ENCODE measurements at places on chromosomes 7 and 10.
A peak's percentile ranks its signal among the peaks of the same experiment; 100 is the strongest.

GRCh38 chr10:79322616-79323543, 24.4 kb upstream of the PPIF start:
- DNase-seq = peak; percentile 94

- DNase-seq = peak; percentile 100
These were observed 61.4 kb upstream of the STEAP1B start for GRCh38 chr7:22561321-22561811.

GRCh38 chr7:22801912-22802311, 20.7 kb downstream of the TOMM7 start:
- no peak for DNase-seq

DNA sequence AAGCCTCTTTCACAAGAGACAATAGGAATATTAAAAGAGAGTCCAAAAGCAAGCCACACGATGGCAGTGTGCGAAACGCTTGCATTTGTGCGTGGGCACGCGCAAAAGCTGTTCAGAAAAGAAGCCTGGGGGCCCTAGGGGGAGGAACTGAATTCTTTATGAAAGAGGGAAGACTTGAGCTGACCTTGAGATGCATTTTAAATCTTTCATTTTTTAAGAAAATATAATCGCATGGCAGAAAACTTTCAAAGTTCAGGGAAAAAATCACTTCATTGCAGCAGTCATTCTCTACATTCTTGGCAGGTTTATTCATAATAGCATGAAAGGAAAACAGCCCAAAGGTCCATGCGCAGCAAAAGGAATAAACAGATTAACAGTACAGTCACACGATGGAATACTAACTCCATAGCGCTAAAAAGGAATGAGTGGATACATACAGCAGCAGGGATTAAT, 206.5 kb upstream of the PRKCQ start:
- DNase-seq = peak; percentile 51

GRCh38 chr7:149409895-149410294, 51.0 kb downstream of the ZNF777 start:
- no peak for DNase-seq

DNA sequence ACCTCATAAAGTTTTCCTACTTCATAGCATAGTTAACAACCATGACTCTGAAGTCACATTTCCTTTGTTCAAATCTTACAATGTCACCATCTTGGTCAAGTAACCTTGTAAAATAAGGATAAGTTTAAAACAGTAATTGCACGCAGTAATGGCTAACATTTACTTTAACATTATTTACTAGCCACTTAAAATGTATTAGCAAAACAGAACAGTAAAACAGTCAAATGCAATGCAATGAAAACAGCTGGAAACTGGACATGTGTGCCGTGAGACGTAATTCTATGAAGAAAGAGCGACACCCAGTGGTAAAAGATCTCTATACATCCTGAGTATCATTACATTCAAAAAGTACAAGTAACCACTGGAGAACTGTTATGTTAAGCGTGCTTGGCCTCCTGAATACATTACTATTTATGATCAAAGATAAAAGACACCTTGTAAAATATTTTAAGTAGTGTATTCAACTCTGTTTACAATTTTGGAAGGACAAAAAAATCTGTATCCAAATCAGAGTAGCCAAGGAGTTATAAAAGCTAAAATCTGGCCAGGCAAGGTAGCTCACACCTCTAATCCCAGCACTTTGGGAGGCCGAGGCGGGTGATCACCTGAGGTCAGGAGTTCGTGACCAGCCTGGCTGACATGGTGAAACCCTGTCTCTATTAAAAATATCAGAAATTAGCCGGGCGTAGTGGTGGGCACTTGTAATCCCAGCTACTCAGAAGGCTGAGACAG, 27.2 kb downstream of the ATE1 start:
- DNase-seq = peak; percentile 67

DNA sequence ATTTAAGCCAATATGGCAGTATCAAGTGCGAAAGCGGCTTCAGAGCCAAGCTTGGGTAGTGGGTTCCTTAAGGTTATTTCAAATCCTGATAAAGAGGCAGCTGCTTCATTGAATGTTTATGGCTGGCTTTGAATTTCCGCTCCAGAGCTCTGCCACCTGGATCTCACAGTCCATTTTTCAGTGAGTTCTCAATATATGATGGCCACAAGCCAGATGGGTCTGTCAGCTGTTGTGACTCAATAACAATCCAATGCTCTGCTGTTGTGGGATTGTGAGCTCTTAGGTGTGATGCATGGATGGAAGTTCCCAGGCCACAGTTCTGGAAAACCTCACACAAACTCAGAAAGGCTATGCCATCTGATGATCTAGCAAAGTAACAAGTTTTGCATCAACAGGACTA, 743.8 kb upstream of the LRRN3 start:
- no peak for DNase-seq

- no peak for DNase-seq
These were observed 203.6 kb downstream of the MACC1 start for GRCh38 chr7:20013536-20013935.

DNA sequence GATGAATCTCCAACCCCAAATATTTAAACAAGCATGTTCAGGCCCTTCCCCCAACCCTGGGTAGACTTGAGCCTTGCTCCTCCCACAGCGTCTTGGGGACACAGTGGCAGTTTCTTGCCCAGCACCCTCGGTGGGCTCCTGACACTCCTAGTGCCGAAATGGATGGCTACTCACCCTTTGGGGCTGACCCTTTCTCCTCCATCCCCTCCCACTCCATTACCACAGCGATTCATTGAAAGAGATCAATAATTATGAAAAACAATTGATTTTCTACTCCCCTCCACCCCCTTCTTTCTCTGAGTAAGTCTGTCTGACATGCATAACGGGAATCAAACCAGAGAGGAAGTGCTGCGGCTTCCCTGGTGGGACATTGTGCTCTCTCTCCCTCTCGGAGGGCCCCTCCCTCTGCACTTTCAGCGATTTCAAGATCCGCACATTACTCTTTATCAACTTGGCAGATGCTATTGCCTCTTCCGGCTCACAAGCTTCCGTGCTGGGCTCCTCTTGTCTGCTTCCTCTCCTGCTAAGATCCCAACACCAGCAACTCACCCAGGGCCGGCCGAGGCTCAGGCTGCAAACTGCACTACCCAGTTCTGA, 79.0 kb upstream of the PLXNA4 start:
- DNase-seq = peak; percentile 78

DNA sequence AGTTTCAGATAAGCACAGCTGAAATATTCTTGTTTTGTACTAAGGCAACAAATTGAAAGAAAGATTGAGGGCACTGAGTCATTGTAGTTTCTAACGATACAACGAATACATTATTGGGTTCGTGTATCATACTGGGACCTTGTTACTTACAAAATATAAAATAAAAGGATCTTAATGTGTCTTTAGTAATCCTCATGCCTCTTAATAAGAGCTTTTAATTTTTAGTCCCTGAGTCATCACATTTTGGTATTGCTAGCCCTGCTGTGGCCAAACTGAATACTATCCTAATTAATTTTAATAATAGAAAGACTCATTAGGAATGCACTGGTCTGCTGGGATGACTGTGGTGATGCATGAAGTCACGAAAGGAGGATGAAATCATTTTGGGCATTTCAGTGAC, 309.7 kb downstream of the EXOC4 start:
- DNase-seq = peak; percentile 77

DNA sequence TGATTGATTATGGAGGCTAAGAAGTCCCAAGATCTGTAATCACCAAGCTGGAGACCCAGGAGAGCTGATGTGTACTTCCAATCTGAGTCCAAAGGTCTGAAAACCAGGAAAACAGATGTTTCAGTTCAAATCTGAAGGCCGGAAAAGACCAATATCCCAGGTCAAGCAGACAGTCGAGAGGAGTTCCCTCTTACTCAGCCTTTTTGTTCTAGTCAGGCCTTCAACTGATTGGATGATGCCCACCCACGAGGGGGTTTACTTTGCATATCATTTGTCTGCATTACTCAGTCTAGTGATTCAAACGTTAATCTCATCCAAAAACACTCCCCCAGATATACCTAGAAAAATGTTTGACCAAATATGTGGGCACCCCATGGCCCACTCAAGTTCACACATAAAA, 7.4 kb upstream of the ARID5B start:
- no peak for DNase-seq

DNA sequence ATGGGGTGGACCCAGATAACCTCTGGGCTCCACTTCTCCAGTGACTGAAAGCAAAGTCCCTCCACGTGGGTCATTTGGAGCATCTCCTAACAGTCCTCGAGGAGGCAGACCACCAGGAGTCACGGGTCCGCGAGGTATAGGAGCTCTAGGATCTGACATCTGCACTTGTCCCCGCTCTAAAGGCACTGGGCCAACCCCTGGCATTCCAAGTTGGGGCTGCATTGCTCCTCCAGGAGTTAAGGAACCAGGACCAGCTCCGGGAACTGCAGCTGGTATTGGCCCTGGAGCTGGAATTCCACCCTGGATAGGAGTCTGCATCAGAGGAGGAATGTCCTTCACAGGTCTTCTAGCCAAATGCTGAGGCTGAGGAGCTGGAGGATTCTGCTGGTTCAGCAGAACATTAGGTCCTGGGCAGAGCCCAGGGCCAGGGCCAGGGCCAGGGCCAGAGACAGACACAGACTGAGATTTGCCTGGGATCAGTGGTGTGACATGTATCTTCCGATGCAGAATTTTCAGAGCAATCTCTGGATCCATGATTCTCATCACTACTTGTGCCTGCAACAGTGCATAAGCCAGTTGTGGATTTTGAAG, 827 bp downstream of the CSTF2T start:
- DNase-seq = no peak

DNA sequence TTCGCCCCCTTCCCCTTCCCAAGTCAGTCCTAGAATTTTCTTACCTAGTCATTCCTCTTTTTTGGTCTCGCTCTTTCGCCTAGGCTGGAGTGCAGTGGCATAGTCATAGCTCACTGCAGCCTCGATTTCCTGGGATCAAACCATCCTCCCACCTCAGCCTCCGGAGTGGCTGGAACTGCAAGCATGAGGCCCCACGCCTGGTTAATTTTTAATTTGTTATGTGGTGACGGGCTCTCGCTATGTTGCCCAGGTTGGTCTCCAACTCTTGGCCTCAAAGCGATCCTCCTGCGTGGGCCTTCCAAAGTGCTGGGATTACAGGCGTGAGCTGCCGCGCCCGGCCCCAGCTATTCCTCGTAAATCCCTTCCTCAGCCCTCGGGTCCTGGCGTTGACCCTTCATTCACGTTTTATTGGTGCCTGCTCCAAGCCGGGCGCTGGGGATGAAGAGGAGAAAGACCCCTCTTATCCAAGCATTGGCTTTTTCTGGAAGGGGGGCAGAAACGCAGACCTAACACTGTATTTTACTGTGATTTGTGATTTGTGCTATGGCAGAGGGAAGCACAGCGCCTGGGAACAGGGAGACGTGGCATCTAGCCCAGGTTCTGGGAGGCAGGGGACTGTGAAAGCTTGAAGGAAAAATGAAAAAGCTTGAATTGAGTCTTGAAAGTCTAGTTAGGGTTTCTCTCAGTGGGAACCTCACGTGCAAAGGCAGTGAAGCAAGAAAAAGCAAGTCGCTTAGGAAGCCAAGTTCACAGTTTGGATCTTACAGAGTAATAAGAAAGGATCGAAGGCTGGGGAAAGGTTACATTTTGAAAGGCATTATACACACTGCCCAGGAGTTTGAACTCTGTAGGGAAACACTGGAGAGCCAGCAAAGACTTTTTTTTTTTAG, 516 bp downstream of the ZNHIT1 start:
- no peak for DNase-seq

GRCh38 chr10:132363921-132364593, 32.1 kb downstream of the LRRC27 start:
- DNase-seq = no peak

GRCh38 chr10:110617425-110618229, 26.5 kb upstream of the RBM20 start:
- DNase-seq = no peak

DNA sequence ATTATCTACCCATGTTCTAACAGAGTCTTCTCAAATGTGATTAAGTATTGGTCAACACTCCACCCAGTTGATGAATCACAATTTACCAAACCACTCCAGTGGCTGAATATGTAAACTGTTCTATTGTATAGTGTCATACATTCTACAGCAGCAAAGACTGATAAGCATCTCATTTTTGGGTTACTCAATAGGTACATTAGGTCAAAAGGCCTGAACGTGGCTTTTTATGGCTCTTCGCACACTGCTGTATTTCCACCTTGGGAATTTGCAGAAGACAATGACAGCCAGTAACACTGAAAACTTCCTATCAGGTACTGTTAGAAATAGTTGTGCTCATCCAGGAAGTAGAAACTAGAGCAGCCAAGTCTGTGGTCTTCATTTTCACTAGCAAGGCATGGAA, 166.9 kb downstream of the GLI3 start:
- DNase-seq = peak; percentile 27

DNA sequence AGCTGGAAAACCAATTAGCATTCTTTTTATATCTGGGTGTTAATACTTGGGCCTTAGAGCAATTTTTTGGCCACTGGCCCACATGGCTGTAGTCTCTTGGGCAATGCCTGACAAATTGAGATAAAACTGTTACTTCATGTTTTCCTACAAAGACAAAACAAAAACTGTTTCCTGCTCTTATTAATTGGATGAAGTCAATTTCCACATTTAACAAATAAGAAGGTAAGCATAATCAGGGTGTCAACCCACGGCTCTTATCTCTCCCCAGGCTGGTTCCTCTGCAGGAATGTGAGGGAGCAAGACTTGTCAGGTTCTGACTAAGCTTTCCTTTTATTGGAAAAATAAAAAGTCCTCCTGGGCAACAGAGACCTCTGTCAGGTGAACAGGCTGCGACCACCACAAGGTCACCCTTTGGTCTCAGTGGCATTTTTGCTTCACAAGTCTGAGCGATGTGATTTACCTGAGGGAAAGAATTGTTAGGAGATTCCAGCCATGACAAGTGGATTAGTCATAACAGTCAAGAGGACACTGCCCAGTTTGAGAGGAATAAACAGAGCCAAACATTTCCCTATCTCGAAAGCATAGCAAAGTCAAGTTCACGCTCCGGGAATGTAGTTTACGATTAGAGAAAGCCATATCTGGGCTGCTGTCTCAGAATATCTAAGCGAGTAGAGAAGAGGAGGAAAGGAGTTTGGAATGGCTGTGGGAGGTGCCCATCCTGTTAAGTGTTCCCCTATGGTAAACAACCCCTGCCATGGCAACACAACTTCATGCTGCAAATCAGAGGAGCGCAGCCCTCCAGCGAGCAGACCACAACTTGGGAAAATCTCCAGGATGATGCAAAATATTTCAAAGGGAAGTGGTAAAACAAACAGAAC, 144.4 kb downstream of the TES start:
- peak; percentile 90 for DNase-seq

DNA sequence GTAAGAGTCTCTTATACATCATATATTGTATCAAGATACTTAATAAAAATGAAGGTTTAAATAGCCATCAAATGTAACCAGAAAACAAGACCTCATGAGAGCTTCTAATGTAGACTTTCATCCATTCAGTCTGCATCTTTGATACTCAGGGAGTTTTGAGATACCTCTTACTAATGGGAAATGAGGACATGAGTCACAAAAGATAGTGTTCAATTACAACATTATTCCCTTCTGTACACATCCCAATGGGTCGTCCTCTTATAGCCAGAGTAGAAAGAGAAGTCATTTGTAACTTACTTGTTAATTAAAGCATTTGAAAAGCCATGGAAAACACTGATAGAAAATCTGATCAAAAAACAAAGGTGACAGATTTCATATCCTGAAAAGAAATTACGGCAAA, 19.4 kb downstream of the SHTN1 start:
- DNase-seq = no peak

All from fibroblast of upper back skin (primary cell).